CD4-positive, alpha-beta T cell treated with Interferon gamma for 1 hour (primary cell): ENCODE measurements at places on chromosomes 11 and 22.

GRCh38 chr11:1162491-1163311, 4.9 kb downstream of the MUC5AC start:
- no peak for DNase-seq

GRCh38 chr22:25953276-25953675, 211.3 kb downstream of the MYO18B start:
- DNase-seq = no peak

DNA sequence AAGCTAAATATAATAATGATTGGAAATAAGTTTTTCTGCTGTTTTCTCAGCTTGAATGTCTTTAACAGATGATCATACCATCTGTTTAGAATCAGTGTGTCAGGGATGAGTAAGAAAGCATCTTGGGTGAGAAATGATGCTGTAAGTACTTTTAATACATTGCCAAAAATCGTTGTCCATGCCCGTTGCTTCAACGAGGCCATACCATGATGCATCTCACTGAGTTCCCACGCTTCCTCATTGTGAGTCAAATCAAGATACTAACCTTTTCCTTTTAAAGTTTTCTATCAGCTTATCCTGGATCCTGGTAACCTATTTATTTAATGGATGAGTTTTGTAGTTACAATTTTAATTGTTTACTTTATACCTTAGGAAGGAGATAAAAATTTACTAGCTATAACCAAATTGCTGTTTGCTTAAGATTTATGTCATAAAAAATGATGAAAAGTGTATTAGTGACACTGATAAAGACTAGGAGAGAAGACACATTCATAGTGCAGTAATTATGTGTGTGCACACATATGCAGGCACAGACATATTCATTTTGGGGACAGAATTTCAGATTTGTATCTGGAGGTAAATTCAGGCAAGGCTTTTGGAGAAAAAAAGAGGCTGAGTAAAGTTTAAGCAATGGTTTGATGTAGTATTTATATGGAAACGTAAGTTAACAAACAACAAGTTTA, 154.8 kb downstream of the UVRAG start:
- no peak for DNase-seq

GRCh38 chr11:86983021-86983488, 27.9 kb upstream of the FZD4 start:
- no peak for DNase-seq

- no peak for DNase-seq
Observed at GRCh38 chr22:26894766-26895485, 237.5 kb downstream of the MIAT start.

DNA sequence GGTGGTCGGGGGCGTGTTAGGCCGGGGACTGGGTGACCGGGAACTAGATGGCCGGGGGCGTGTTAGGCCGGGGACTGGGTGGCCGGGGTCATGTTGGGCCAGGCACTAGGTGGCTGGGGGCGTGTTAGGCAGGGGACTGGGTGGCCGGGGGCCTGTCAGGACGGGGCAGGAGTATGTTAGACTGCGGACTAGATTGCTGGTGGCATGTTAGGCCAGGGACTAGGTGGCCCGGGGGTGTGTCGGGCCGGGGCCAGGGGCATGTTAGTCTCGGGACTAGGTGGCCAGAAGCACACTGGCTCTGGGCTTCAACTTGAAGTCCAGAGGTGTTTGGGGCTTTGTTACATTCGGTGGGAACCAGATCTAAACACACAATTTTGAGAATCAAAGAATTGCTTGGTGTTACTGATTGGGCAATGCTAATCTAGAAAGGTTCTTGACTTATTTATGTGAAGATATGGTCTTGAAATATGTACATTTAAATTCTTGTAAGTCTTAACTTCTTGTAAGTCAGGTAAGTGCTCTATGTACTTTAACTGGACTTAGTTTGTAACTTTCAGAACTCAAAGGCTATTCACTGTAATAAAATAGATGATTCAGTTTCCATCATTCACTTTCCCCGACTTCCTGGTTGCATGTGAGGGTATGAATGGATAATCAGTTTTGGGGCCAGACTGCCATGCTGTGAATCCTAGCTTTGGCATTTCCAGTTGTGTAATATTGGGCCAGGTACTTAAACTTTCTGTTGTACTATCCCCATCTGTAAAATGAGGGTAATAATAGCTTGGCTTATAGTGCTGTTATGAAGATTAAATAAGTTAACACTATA, 1.1 kb downstream of the EXT2 start:
- no peak for DNase-seq

- DNase-seq = no peak
Observed at GRCh38 chr11:121330614-121331435, 38.3 kb downstream of the SC5D start.

GRCh38 chr11:133905677-133906156, 51.1 kb downstream of the IGSF9B start:
- no peak for DNase-seq

- no peak for DNase-seq
Observed at GRCh38 chr22:46043816-46044620, 67.1 kb upstream of the WNT7B start.

DNA sequence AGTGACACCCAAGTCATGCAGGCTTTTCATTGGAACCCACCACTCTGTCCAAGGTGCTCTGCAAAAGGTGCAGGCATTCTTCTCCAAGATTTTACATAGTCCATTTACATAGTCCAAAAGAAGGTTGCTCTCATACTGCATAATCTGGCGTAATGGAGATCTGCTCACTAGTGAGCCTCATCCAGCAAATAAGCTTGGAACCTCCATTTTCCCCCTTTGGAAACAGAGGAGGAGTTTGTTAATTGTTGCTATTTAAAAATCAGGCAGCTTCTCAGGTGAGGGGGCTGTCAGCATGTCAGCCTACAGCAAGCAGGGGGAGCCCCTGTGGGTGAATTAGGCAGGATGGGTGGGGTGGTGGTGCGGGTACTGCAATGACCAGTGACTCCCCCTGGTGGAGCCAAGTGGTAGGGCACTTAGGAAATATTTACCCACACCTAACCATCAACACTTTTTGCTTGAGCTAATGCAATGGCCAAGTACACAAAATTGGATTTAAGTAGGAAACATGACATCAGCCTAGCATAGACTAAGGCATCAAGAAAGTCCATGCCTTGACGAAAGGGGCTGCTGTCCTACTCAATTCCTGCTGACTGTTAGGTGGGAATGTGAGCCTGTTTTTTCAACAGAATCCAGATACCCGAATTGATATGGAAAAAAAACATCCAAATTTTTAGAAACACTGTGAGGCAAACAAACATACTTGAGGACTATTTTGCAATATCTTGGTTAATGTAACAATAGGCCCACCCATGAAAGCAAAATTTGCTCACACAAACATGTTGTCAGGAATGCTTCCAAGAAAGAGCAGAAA, 64.5 kb downstream of the AMBRA1 start:
- peak; percentile 65 for DNase-seq
